Hematopoietic multipotent progenitor cell treated with erythropoietin and hydrocortisone succinate and interleukin-3 and kit ligand, for 4 days (in vitro differentiated cells): ENCODE measurements at places on chromosomes 5 and 9.

- DNase-seq, result no peak
Measured at GRCh38 chr9:97830884-97831829, 21.9 kb upstream of the FOXE1 start.

- peak; percentile 54 for DNase-seq
Measured at GRCh38 chr5:73448463-73449136, at the start of gene FOXD1. Gene FOXD1 (minus strand): TSS chr5:73448777. CDS start chr5:73448362, 415 bp downstream.

- peak; percentile 55 for DNase-seq
Measured at GRCh38 chr9:136625101-136626065, 37.3 kb upstream of the EGFL7 start.

GRCh38 chr9:70607926-70608325 lies 193.5 kb upstream of the KLF9 start:
- DNase-seq, result peak; percentile 94

GRCh38 chr5:138369261-138369660 lies 16.8 kb downstream of the KDM3B start:
- DNase-seq, result peak; percentile 51

DNA sequence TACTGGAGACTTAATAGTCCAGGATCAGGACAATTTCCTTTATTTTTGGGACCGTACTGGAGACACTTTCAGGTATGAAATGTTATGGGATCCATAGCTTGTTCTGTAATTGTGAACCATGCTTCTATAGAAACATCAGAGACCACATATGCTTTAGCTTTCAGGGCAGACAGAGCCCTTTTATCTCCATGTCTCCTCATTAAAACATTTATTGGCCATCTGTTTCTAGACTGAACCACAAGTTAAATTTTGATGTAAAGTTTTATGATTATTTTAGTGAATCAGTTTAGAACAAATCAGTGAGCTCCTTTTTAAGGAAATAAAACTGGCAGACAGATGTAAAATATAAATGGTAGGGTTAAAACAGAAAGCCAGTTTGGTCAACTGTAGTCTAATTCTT lies 62.0 kb downstream of the SLC27A6 start:
- no peak for DNase-seq

GRCh38 chr5:114335391-114335790 lies 26.5 kb upstream of the KCNN2 start:
- no peak for DNase-seq

DNA sequence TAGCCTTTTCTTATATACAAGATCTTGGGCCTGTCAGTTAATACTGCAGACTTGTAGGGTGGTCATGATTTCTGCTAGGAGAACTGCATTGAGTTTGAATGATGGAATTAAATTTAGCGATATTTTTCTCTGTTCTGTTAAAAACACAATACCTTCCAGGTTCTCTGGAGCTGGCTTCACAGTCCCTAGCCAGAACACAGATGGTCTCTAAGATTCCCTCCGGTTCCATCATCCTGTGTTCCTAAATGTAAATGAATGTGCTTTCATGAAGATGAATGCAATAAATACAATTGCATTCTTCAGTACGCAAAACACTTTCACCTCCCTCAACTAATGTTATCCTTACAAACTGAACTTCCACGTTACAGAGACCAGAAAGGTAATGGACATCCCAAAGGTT lies 264.9 kb downstream of the ASTN2 start:
- no peak for DNase-seq

DNA sequence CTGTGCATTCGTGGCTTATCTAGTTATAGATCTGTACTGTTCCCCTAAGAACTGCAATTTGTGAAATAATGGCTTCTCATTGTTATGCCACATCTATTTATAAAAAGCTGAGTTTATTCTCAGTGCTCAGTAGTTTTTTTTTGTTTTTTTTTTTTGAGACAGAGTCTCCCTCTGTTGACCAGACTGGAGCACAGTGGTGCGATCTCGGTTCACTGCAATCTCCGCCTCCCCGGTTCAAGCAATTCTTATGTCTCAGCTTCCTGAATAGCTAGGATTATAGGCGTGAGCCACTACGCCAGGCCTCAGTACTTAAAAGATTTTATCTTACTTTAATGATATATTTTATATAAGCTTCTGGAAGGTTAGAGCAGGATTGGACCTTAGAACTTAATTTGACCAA lies 19.0 kb downstream of the SEC61B start:
- DNase-seq, result no peak

DNA sequence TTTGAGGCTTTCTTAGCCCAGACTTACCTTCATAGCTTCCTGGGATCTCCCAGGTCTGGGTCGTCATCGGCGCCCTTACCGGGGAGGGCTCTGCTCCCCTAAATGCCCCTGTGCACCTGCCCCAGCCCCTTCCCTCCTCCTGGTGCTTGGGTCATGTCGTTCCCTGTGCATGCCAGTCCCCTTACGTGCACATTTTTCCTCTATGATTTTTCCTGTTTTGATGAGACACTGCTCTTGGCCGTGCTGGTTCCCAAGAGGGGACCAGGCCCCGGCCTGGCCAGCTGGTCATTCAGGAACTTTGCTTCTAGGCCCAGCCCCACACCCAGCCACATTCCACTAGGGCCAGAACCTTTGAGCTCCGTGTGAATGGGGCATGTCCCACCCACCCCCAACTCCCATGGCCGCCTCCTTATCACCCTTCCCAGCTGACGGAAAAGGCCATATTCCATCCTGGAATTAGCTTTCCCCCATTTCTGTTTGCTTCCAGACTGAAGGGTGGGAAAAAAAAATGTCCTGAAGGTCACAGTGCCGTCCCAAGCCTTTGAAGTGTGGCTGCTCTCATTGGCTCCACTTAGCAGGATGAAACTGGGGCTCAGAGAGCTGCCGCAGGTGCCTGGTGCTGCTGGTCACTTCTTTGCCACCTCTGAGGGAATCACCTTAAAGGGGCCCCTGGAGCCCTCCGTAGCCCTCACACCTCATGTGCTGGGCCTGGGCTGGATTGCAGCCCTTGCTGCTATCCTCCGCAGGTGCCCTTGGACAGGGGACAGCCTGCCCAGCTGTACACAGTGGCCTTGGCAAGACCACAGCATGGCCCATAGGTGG lies 25.1 kb downstream of the ERGIC1 start:
- no peak for DNase-seq

DNA sequence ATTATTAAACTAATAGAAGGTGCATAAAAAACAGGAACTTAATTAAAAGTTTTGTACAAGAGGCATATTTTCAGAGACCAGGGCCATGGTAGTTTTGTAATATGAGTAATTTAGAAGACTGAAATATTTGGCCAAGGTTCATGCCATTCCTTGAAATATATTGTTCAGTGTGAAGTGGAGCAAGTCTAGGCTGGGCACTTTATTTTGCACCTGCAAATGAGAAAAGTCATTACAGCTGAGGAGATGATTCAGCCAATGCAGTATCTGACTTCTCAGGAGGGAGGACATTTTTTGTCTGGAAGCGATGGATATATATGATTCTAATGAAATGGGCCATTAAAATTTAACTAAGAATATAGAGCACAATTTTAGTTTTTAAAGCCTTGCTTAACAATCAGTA lies 754.0 kb upstream of the ADAMTS16 start:
- DNase-seq, result no peak

DNA sequence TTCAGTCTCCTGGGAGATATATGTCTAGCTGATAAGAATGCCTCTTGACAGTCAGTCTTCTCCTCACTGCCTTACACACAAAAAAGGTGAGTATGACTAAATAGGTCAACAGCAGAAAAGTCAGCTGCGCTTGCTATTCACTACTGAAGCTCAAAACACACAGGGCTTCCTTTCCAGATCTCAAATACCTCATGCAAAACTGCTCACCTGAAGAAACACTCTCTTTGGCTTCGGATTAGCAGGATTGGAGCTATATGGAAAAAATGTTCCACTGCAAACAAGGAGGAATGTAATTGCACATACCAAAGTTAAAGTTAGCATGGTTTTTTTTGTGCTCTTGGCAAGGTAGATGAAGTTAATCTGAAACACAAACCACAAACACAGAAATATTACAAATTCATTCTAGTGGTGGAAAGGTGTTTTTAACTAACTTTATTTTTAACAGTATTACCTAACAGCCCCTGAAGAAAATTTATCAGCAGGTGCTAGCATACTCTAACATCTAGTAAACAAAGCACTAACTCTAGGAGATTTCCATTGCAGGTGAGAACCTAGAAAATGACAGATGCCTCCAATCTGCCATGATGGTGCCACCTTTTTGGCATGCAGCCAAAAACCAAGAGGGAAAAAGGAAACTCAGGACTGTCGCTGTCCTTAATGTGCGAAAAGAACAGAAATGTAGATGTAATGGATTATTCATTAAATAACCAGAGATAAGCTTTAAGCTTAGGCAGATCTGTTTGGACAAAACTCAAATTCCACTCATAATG lies 31.8 kb downstream of the ERMP1 start:
- no peak for DNase-seq

GRCh38 chr5:147835386-147835798 lies 3.9 kb upstream of the SPINK1 start:
- no peak for DNase-seq

GRCh38 chr5:41748631-41749030 lies 121.6 kb downstream of the OXCT1 start:
- DNase-seq, result no peak

GRCh38 chr9:123739387-123739786 lies 190.5 kb downstream of the DENND1A start:
- no peak for DNase-seq

DNA sequence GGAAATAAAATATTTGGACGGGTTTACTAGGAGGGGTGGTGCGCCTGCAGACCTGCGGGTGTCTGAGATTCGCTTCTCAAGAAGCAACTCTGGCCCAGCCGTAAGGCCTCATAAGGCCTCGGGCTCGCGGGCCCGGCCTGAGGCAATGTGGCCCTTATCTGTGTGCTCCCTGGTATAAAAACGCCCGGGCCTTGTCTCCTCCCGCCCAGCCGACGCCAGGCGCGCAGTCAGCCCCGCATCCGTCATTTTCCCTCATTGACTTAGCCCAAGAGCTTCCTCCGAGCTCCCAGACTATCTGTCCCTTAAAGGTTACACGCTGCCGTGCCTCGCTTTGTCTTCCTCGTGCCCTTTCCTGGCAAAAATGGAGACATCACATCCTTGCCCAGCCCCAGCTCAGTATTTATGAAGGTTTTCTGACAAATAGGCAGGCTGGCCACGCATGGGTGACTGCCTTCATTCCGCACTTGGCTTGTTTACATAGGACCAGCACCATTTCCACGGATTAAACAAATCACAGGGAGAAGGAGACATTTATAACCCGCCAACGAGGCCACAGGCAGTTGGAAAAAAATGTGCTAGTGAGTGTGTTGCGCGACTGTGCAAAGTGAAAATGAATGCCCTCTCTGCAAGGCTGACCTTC lies 74.5 kb upstream of the TBCA start:
- DNase-seq, result peak; percentile 28

GRCh38 chr9:113238859-113239232 lies 17.5 kb downstream of the SLC31A1 start:
- no peak for DNase-seq

DNA sequence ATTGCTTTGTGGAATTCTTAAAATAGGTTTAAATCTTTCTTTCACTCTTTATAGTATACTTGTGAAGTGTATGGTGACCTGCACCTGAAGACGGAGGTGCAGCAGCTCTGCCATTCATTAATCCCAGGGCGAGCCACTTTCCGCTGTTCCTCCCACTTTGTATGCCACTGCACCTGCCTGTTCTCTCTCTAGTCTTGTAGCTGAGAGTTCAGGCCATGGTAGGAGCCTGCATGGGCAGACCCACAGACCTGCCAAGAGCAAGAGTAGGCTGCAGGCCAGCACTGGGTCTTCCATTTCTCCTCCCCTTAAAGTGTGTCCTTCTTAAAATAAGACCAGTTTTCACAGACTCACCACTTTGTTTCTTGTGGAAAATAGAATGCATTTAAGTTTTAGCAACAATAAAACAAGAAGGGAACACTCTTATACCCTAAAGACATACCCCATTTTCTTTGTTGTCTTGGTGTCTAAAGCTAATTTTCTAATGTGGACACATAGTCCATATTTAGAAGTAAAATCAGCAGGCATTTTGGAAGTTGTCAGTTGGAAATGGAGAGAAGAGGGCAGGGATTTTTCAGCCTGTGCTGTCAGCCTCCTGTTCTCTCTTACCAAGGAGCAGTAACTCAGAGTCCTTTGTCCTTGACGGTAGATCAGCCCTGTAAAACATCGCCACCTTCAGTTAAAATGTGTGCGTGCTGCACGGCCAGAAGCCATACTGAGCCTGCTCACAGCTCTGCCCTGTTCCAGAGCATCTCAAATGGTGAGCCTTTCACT lies 103.2 kb downstream of the SNCAIP start:
- peak; percentile 77 for DNase-seq

DNA sequence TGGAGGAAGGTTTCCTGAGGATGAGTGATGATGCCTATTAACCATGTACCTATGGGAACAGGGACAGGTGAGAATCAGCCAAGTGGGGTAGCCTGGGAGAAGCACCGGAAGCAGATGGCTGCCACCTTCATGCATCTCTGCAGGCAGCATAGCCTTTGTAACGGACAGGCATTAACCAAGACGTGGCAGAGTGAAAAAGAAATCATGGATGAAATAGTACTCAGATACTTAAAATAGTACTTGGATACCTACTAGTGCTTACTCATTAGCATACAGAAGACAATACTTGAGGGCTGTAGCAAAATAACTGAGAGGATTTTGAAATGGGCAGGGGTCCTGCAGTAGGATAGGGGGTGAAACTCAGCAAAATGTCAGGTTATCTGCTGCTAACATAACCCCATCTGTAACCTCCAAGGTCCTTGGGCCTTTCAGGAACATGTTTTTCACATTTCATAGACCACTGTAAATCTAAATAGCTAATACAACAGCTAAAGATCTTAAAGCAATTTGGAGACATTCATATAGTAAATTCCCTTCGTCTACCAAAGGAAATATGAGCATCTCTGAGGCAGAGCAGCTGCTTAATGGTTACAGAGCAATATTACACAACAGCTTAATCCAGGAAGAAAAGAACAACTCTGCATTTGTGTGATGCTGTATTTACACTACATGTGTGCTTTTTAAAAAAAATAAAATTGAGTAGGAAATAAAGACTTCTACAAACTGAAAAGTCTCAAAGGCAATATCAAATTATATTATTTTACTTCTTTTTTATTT lies 154.3 kb downstream of the NFIB start:
- DNase-seq, result no peak

DNA sequence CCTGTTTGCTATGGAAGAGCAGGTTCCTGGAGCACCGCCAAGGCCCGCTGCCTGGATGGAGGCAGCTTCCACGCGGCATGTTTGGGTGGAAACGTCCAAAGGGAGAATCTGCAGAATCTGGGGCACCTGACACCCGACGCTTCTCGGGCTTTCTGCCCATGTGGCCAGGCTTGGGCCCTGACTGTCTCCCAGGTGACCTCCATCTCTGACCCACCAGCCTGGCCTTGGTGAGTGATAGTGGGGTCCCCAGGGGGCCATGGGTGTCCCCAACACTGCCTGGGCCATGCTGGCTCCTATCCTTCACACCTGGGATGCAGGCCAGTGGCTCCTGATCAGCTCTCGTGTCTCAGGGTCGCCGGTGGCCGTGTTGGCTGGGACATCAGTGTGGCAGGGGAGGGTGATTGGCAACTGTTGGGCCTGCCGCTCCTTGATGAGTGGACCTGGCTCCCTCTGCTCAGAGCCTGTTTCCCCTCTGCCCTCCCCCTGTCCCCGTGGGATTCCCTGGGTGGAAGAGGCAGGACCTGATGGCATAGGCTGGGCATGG lies 34.0 kb downstream of the GLT6D1 start:
- DNase-seq, result no peak
